ENCODE measurements at places on chromosomes 3 and 15.

- no peak for DNase-seq
These were observed 154.3 kb upstream of the BHLHE40 start for GRCh38 chr3:4824926-4825325.

DNA sequence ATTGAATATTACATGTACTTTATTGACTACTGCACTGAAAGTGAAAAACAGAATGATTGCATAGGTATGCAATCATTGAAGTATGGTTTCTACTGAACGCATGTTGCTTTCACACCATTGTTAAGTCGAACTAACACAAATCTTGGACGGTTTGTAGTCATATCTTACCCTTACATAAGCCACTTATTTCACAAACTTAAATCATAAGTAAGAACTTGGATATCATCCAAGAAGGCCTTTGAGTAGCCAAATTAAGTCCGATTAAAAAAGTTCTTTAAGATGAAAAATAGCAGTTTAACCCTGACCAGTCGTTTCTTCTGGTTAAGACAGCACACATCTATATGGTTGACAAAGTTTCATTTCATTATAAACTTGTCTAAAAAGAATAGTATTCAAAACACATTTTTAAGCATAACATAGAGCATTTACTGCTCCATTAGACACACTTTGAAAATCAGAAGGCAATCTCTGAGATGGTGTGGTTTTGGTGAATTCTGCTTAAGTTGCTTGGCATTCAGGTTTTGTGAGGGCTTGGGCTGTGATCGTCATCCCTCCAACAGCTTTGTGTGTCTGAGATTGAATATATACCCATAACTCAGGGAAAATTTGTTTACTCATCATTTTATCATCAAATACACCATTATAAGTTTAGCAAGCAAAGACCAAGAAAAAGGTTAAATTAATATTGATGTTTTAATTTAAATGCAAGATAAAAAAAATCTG, 92.2 kb downstream of the NFKBIZ start:
- no peak for DNase-seq

DNA sequence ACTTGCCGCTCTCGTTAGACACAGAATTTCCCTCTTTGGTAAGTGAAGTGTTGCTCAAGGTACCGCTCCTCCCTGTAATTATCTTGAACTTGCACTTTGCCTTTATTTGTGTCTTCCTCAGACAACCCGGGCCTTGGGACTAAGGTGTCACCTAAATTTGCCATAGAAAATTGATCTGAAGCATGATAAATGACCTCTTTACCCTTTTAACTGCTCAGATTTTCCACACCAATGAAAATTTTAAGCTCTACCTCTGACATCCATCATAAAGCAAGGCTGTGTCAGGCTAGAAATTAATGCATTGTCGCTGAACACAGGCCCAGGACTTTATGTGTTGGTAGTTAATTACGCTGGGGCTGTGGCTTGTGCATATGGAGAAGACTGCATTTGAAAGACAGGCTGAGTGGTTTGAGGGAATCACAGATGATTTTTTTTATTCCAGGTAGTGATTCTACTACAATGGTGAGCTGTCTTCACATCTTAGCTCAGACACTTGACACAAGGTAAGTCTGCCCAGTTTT, 199.6 kb upstream of the CHRM5 start:
- no peak for DNase-seq

DNA sequence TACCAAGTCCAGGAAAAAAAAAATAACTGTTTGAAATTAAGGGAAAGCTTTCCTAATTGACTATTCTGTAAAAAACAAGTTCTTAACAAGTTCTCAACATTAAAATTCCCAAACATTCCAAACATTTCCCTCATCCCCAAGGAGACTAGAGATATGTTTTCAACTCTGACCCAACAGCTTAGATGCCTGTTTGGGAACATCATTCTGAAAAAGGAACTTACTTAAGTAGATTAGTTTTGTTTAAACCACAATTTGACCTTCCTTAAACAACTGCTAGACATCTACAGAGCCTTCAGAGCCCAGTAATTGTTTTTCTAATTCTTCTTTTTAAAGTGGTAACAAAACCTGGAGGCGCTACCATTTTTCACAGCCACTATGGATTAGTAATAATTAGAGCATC, 12.8 kb downstream of the UBR1 start:
- DNase-seq: no peak

GRCh38 chr3:170585937-170586310, at the start of gene SLC7A14:
TSS of gene SLC7A14 (minus strand) at chr3:170586075. CDS start at chr3:170526936, 59,139 bp downstream.
- no peak for DNase-seq

- DNase-seq: no peak
These were observed 178.8 kb downstream of the KLHL25 start for GRCh38 chr15:85615930-85616329.

DNA sequence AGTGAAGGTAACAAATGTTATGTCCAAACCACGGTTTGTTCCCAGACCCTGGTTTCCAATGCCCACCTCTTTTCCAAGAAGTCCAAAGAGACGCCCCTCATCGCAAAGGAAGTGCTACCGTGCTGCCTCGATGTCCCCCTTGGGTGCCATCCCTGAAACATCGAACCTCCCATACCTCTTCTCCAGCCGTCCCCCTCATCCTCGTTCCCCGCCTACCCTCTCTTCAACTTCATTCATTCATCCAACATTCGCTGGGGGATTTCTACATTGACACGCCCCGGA, 467 bp downstream of the TIPIN start:
- DNase-seq: no peak

DNA sequence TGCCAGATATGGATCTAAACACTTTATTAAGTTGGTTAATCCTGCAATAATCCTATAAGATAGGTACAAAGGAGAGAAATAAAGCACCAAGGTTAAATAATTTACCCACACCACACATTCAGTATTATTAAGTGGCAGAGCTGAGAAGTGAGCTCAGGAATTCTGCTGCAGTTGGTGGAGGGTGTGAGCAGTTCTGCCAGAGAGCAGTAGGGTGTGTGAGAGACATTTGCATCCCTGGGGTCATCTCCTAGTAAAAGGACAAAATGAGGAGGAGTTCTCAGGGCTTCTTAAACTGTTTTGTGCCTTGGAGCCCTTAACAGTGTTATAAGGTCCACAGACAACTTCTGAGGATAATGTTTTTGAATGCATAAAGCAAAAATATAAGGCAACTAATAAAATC, 484.5 kb downstream of the TAFA4 start:
- DNase-seq: no peak

DNA sequence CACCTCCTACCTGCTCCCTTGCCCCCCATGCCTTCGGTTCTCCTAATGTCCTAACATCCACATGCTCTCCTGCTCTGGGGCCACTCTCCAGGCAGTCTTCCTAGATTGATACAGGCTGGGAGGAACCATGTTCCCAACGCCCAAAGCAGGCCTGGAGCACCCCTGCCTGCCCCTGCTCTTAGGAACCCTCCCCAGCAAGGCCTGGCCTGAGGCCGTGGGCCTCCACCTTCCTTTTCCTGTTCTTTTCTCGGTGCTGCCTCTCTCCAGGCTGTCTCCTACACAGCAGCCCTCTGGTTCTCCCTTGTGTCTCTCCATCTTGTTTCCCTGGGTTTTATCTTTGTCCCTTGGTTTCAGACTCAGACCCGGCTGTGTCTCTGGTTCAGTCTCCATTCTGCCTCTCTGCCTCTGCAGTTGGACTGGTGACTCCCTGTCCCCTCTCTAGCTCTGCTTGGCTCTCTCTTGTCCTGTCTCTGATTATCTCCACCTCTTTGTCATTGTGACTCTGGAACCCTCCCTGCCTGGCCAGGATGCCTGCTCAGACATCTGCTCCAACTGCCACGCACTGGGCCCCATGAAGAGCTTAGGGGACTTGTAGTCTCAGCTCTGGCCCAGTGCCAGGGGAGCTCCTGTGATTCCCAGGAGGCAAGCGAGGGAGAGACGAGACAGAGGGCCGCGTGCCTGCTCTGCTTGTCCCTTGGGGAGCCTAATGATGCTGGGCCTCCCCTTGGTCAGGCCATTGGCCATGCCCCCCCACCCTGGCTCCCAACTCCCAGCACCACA, 26.0 kb upstream of the RPL29 start:
- no peak for DNase-seq

GRCh38 chr3:85760342-85760741, 801.6 kb downstream of the CADM2 start:
- DNase-seq: no peak

DNA sequence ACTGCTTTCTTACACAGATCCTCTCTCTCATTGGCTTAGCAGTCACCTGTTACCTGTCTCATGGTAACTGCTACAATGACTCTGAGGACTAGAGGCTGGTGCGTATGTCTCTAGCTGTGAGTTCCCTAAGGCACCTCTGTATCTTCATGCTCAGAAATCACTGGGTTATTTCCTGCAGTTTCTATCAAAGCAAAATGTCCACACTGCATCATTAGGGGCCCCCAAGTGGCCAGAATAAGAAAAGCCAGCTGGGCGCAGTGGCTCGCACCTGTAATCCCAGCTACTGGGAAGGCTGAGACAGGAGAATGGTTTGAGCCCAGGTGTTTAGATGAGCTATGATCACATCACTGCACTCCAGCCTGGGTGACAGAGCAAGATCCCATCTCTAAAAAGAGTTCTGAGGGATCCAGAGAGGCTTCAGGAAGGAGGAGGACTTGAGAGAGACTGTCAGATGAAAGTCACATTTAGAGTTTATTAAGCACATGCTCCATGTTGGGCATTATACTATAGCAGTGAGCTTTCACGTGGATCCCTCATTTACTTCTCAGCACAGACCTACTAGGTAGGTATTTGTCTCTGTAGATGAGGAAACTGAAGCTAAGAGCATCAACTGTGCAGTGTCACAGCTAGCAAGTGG, 2.3 kb upstream of the VPS18 start:
- DNase-seq: no peak

- no peak for DNase-seq
These were observed 211.1 kb upstream of the ADAMTS9 start for GRCh38 chr3:64898941-64899340.

DNA sequence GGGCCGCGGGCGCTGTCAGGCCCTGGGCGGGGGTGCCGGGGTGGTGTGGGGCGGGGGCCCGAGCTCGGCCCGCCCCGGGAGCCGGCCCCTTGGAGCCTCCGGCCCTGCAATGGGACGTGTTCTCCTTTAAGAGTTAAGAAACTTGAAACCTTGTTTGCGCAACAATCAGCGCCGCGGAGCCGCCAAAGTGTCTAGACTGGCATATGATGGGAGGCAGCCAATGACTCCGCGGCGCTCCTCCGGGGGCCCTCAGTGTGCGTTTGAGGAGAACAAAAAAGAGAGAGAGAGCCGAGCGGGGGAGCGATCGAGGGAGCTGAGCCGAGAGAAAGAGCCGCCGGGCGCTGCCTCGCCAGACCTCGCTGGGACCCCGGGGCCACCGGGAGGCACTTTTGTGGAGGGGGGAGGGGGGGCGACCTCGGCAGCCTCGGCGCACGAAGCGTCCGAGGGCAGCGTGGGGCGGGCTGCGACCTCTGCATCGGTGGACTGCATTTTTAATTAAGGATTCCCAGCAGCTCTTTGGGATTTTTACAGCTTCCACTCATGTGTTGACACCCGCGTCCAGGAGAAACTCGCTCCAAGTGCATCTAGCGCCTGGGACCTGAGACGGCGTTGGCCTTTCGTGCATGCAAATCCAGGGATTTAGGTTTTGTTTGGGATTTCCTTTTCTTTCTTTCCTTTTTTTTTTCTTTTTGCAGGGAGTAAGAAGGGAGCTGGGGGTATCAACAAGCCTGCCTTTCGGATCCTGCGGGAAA, at the start of gene SMAD6:
SMAD6 (plus strand) TSS at position 202 of the 752 bp plus-strand sequence. CDS start 1,023 bp downstream, outside the sequence.
- DNase-seq: peak; percentile 61

GRCh38 chr3:108222853-108223565, 785 bp upstream of the IFT57 start:
- no peak for DNase-seq

DNA sequence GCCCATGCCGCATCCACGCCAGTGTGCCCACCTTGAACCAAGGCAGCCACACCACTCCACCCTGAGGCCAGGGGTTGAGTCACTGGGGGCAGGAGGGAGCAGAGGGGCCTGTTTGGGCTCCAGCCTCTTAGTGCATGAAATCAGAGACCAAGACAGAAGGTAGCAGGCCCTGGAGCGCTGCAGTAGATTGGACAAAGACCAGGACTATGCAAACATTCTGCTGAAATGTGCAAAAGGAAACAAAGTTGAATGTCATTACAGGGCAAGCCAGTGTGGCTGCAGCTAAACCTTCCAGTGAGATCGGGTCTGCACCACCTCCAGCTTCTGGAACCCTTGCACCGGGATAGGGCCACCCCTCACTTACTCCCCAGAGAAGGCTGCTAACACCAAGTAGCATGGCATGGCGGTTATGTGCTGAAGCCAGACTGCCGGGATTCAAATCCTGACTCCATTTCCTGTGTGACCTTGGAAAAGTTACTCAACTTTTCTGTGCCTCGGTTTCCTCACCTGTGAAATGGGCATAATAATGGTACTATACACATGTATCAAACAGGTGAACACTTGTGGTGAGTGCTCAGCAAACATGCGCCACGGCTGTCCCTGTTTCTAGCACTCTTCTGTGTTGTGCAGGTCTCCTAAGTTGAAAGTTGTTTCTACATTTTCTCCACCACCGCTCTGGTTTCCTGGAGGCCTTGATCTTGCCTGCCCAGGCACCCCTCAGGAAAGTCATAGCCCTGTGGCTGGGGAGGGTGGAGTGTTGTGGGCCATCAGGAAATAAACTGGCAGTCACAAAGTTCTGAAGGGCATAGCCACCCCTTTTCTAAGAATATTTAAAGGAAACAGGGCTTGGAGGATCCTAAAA, 25.0 kb upstream of the GP9 start:
- DNase-seq: no peak

GRCh38 chr3:98361289-98361688, 7.6 kb downstream of the OR5K4 start:
- no peak for DNase-seq

GRCh38 chr15:24067733-24068501, 380.8 kb upstream of the NDN start:
- no peak for DNase-seq

GRCh38 chr3:10950476-10951294, 41.9 kb upstream of the SLC6A1 start:
- no peak for DNase-seq

Data from activated T-cell treated with anti-CD3 and anti-CD28 coated beads for 24 hours (primary cell).